ENCODE measurements at places on chromosomes 4 and X.

- no peak for DNase-seq
Measured at GRCh38 chrX:5233830-5234229, 994.8 kb downstream of the NLGN4X start.

GRCh38 chrX:96906741-96907140 lies 23.0 kb downstream of the RPA4 start:
- no peak for DNase-seq

DNA sequence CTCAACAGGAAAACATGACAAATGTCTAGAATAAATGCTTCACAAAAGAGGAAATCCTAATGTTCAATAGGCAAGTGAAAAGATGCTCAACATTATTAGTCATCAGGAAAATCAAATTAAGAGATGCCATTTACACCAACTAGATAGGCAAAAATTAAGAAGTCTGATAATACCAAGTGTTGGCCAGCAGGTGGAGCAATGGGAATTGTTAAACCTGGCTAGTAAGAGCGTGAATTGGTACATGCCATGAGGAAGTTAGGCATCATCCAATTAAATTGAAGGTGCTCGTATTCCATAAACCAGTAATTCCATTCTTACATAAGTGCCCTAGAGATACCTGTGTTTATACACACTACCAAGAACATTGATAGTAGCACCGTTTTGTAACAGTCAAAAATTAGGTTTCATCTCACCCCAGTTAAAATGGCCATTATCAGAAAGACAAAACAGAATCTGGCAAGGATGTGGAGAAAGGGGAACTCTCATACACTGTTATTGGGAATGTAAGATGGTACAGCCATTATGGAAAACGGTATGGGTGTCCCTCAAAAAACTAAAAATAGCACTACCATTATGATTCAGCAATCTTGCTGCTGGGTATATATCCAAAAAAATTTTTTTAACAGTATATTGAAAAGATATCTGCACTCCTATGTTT lies 14.0 kb upstream of the ZCCHC18 start:
- peak; percentile 45 for DNase-seq

DNA sequence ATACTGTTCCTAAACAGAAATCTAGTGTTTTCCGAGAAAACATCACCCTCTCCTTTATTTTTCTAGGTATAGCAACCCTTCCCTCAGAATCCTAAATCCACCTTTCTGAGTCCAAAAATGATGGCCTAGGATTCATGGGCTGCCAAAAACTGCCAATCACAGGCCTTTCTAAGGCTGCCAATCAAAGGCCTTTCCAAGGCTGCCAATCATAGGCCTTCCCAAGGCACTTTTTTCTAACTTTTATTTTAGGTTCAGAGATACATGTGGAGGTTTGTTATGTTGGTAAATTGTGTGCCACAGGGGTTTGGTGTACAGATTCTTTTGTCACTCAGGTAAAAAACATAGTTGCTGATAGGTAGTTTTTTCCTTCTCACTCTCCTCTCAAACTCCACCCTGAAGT lies 673.7 kb downstream of the FAT4 start:
- no peak for DNase-seq

GRCh38 chrX:148517176-148517575 lies 16.8 kb downstream of the AFF2 start:
- no peak for DNase-seq

DNA sequence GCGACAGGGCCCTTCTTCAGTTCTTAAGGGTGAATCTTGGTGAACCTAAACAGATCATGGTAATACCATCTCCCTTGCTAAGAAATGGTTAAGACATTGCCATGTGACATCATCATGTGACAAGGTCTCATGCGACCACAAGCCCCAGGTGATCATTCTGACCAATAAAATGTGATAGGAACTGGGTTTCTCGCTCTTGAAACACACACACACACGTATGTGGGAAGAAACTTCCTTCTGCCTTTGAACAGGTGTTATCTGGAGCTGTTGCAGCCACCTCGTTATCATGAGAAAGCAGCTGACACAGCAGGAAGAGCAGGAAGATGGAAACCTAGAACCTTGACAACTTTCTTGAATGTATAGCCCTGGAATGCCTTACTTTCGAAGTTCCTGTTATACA lies 10.2 kb downstream of the SOD3 start:
- DNase-seq: no peak

DNA sequence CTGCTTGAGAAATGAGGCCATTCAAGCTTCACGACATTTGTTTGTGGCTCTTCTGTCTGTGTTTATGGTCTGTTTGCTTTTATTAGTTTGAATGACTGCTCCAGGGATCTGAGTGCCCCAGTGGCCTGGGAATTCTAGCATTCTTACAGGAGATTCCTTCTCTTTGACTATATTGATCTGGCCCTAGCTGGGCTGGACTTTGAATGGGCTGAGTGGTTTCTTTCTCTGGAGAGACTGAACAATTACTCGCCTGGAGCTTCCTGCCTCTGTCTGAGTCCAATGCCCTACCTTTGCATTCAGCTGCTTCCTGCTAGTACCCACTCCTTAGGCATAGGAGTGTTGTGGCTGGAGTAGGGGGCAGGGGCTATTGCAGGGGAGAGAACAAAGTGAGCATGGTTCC lies 51.2 kb upstream of the EDA start:
- DNase-seq: no peak

DNA sequence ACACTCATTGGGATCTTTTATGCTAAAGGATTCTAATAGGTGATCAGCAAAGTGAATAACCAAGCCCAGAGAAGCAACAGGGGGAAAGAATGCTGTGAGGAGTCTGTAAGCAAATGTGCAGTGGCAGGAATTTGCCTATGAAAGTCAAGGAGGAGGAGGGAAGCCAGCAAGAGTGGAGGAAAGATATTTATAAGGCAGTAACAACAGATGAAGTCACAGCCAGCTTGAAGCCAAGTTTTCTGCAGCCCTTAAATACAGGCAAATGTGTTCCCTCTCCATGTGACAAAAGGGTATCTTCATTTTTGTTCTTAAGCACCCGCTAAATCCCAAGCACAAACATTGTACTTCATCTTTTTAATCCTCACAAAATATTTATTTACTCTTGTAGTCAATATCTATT lies 275.0 kb upstream of the CLNK start:
- DNase-seq: no peak

GRCh38 chr4:161704040-161704439 lies 459.8 kb downstream of the FSTL5 start:
- DNase-seq: no peak

- DNase-seq: no peak
Measured at GRCh38 chrX:1596676-1597344, 5.4 kb downstream of the AKAP17A start.

- no peak for DNase-seq
Measured at GRCh38 chr4:53961351-53961750, 103.1 kb downstream of the CHIC2 start.

DNA sequence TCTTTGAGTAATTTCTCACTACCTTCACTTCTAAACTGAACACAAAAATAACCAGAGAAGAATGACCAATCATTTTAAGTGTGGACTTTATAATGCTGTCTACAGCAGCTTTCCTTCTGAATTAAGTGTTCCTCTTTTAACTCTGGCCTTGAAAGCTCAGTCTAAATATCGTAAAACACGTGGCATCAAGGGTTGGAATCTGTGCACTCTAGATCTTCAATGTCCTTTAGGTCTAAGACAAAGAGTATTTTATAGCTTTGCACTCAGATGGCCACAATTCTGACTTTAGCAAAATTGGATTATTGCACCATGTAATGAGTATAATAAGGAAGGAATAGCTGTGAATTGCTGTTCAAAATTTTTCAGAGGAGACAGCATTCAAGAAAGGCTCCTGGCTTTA lies 197.1 kb upstream of the UGT8 start:
- DNase-seq: no peak

- no peak for DNase-seq
Measured at GRCh38 chrX:103155201-103155600, 59.7 kb upstream of the BEX4 start.

GRCh38 chrX:143363419-143363818 lies 153.9 kb downstream of the SPANXN3 start:
- no peak for DNase-seq

GRCh38 chr4:109972786-109973528 lies 60.3 kb downstream of the EGF start:
- no peak for DNase-seq

- peak; percentile 6 for DNase-seq
Measured at GRCh38 chrX:48045410-48046311, 25.8 kb downstream of the ZNF630 start.

- no peak for DNase-seq
Measured at GRCh38 chrX:19960913-19961312, 29.9 kb downstream of the BCLAF3 start.

- no peak for DNase-seq
Measured at GRCh38 chr4:100569196-100569595, 51.4 kb upstream of the EMCN start.

GRCh38 chr4:150609131-150609530 lies 27.2 kb downstream of the MAB21L2 start:
- DNase-seq: no peak

All from AG04450 (cell line).